ENCODE measurements at places on chromosomes 7 and 10. TPM values are rescaled to one million over a fixed set of nuclear protein-coding genes. Genes with fewer than 3 reads are reported as not detected.
A peak's percentile ranks its signal among the peaks of the same experiment; 100 is the strongest.

DNA sequence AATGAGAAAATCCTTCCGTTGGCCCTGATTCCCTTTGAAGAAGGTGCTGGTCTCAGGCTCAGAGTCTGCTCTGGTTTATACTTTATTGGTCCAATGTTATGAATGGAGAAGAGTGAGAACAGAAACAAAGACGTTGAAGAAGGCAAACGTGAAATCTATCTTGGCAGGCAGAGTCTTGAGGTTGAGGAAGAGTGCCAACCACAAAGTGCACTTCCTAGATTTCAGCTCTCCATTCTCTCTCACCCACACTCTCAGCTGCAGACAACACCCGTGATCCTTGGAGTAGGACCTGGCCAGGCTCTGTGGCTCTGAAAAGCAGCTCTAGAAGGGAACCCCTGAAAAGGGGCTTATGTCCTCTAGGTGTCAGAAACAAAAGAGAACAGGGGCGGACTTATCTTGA, 128.9 kb upstream of the PLXNA4 start:
- no peak overlapping the region for H3K4me3 ChIP-seq
- H3K36me3 ChIP-seq: no peaks in the 10 kb centered on the region
- no peak for DNase-seq

Gene NAMPT
- polyA plus RNA-seq: 17.5 TPM

DNA sequence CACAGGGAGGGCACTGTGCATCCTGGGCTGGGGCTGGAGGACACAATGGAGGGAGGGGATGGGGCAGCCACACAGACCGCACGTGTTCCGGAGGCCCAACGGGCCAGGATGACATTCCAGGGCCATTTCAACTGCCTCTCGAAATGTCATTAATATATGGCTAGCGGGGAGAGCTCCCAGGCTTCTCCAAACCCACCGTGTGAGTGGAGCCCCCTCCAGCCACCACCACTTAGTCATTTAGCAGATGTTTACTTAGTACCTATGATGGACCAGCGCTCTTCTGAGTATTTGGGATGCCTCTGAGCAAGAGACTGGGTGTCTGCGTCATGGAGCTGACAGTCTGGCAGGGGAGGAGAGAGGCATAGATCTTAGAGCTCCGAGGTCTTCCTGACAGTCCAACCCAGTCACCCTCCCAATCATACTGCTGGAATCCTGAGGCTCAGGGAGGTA, 107.3 kb downstream of the ZMIZ1 start:
- no peak overlapping the region for H3K4me3 ChIP-seq
- H3K27ac ChIP-seq: no peak overlapping the region
- no peaks in the 10 kb centered on the region for H3K36me3 ChIP-seq
- H3K27me3 ChIP-seq: no peaks in the 10 kb centered on the region

- peak; percentile 29 for DNase-seq
- no peak overlapping the region for H3K27ac ChIP-seq
- H3K36me3 ChIP-seq: no peaks in the 10 kb centered on the region
- no peak overlapping the region for H3K4me3 ChIP-seq
Observed at GRCh38 chr7:109844362-109844761, 1246.6 kb upstream of the LRRN3 start.

DNA sequence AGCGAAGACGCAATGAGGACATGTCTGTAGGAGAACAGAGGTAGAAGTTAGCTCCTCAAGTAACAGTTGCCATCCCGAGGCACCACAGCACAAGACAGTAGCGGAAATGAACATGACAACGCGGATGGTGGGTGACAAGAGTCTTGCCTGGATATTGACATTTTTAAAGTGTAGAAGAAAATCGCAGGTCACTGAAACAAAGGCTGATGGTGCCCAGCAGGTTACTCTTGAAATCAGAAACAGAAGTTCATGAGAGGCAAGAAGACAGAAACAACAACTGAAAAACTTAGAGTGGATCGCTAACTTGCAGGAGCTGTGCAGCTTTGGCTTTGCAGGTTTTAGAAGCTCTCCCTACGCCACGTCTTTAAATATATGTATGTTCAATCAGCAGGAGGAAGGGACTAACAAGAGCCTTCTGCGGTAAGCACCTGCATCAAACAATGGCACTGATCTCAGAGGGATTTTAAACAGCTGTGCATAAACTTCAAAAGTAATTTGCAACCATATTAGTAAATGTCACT, 1.8 kb downstream of the PRKCQ start:
- H3K27me3 ChIP-seq: peaks cover 30% of the 10 kb centered on the region
- H3K36me3 ChIP-seq: no peaks in the 10 kb centered on the region
- no peak overlapping the region for H3K4me3 ChIP-seq
- no peak for DNase-seq

GRCh38 chr7:45153233-45153632, 4.4 kb upstream of the RAMP3 start:
- DNase-seq: no peak
- peaks cover 14% of the 10 kb centered on the region for H3K27me3 ChIP-seq
- H3K36me3 ChIP-seq: no peaks in the 10 kb centered on the region
- no peaks in the 10 kb centered on the region for H3K4me1 ChIP-seq
- H3K4me3 ChIP-seq: no peak overlapping the region
- H3K27ac ChIP-seq: no peak overlapping the region

Gene PAX2
- not detected for polyA plus RNA-seq

Measured in endothelial cell of umbilical vein (primary cell).